ENCODE measurements at places on chromosomes 1 and 21. TPM values are rescaled to one million over a fixed set of nuclear protein-coding genes. Genes with fewer than 3 reads are reported as not detected.

Gene KIAA0319L
- 26.5 TPM for total RNA-seq

Gene SLC2A5
- not detected for total RNA-seq

Gene POU3F1
- total RNA-seq: 0.11 TPM

Gene ARHGEF16
- total RNA-seq: not detected

Gene ANGPTL7
- not detected for total RNA-seq

Measured in activated CD4-positive, alpha-beta T cell treated with anti-CD3 and anti-CD28 coated beads for 36 hours (primary cell).